CD8-positive, alpha-beta memory T cell (primary cell): ENCODE measurements at places on chromosomes 11 and 22. TPM values are rescaled to one million over a fixed set of nuclear protein-coding genes. Genes with fewer than 3 reads are reported as not detected.

DNA sequence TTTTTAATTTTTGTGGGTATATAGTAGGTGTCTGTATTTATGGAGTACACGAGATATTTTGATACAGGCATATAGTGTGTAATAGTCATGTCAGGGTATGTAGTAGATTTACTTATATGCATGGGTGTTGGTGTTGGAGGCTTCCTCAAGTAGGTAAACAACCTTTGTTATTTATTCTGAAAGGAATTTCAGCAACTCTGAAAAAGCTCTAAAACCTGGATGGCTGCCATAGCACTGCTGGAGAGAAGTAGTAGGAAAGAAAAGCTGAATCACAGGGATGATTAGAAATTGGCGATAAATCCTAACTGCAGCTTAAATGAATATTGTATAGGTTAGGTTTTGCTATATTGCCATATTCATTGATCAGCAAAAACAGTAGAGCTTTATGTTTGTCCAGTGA lies 44.4 kb upstream of the ST14 start:
- DNase-seq: no peak

CD3E gene
- total RNA-seq: 541 TPM

GRCh38 chr11:103636232-103636631 lies 400.2 kb upstream of the DDI1 start:
- no peak for DNase-seq

DNA sequence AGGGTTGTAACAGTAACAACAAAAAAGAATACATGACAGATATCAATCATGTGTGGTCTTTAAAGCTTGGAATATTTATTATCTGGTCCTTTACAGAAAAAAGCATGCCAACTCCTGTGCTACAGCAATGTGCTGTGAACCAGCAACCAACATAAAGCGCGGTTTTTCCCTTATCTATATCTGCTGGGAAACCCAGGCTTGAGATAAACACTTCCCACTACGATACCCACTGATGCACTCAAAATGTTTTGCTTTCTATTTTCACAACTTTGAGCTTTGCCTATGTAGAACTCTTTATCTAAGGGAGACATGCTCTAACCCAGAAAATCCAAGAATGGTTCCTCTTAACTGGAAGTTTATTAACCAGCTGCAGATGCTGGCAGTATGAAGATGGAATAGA lies 19.0 kb downstream of the ZBED5 start:
- no peak for DNase-seq

CHADL gene
- total RNA-seq: 0.16 TPM

GRCh38 chr11:79309407-79309806 lies 131.4 kb downstream of the TENM4 start:
- no peak for DNase-seq

ARHGEF17 gene
- not detected for total RNA-seq

- no peak for DNase-seq
Measured at GRCh38 chr11:45551191-45551713, 114.2 kb downstream of the CHST1 start.

IGLL5 gene
- not detected for total RNA-seq

GRCh38 chr11:107898270-107898669 lies 30.0 kb upstream of the RAB39A start:
- DNase-seq: no peak

VSTM5 gene
- not detected for total RNA-seq

OR52I1 gene
- not detected for total RNA-seq

DNA sequence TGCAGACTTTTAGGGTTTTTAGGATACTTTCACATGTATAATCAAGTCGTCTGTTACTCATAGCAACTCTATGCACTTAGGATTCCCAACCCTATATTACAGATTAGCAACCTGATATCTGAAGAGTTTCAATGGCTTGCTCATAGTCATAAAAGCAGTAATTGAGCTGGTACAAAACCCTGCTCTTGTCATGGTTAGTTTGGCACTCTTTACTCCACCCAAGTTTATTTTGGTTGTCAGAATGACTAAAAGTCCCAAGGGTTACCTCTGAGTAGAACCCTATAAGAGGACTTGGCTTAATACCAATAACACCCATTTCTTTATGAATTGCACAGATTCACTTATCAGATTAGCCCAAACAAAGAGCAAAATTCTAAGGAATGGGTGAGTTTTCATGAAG lies 550.6 kb downstream of the SOX6 start:
- DNase-seq: no peak

DNA sequence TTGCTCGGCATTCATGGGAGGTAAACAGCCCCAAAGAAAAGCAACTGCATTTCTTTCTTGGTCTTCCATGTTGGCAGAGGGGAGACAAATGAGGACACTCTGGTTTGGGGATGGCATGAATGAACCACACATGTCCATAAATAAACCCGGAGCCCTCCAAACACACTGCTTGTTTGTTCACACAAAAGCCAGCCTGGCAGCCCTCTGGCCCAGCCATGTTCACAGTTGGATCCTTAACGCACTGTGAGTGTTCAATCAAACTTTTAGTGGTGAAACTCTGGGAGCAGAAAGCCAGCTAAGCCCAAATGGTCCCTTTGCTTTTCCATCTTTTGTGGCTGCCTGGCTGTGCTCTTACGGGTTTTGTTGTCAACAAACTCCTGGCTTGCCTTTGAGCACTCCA lies 336.8 kb downstream of the CADM1 start:
- no peak for DNase-seq

DEPDC7 gene
- total RNA-seq: 1.8 TPM

DNA sequence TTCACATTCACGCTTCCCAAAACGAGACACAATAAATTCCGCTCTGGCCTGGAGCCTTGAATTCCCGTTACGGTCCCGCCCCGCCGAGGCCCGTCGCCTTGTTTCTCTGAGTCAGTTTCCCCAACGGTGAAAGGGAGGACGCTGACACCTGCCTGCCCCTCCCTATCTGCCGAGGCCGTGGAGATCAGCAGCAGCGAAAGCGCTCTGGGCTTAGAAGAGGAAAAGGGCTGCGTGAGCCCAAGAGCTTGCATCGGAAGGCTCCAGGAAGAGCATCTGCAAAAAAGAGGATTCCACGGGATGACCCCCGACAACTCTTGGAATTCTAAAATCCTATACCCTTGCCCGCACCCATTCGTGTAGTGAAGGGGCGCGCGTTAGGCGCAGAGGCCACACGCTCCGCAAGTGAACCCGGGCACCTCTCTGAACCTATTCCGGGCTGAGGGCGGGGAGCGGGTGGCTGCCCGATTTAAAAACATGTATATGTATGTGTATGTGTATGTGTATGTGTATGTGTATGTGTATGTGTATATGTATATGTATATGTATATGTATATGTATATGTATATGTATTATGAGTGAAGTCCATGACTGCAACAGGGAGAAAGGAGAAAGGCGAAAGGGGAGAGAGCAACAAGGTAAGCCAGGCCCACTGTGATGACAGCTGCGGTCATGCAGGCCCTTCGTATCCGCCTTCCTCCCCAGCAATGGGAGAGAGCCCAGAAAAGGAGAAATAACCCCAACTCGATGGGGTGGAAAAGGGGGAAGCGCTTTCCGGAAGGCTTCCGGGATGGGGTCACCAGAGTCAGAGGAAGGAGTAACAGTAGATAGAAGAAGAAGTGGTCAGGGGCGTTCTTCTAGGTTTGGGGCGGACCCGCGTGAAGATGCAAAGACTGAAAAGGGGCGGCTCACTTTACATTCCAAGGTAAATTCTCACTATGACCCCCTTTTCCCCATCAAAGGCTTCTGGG lies 948 bp upstream of the MRTFA start:
- no peak for DNase-seq

GRCh38 chr11:19633276-19633675 lies 79.4 kb upstream of the NAV2 start:
- DNase-seq: no peak

DNA sequence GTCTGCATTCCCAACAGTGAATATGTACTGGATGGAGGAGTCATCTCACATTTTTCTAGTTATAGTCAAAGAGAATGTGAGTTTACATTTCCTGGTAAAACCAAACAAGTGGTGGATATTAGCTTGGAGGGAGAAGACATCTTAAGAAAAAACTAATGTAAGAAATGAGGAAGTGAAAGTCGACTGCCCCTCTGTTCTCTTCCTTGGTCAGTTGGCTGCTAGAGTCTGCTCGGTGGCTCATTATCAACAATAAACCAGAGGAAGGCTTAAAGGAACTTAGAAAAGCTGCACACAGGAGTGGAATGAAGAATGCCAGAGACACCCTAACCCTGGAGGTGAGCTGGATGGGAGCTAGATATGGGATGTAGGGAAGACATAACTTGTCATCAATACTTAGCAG lies 5.8 kb downstream of the SLC22A9 start:
- DNase-seq: no peak

DNA sequence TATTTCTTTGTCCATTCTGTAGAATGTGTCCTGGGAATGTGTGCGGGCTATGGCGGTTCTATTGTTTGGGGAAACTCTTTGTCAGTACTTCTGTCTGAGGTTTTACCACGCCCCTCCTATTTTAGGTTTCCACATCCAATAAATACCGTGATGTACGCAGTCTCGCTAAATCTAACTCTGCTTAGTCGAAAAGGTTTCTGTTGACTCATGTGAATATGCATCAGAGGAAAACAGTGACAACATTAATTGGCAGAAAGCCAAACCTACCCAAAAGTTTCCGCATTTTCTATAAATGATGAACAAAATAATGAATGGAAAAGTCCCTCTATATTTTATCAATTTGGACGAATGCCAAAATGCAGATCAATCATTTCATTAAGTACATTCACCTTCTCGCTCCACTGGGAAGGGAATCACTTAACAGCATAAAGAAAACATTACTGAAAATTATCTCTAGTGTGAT lies 143.4 kb downstream of the MAML2 start:
- DNase-seq: peak; percentile 63

GRCh38 chr11:109708184-109708583 lies 286.2 kb downstream of the C11orf87 start:
- no peak for DNase-seq

DNA sequence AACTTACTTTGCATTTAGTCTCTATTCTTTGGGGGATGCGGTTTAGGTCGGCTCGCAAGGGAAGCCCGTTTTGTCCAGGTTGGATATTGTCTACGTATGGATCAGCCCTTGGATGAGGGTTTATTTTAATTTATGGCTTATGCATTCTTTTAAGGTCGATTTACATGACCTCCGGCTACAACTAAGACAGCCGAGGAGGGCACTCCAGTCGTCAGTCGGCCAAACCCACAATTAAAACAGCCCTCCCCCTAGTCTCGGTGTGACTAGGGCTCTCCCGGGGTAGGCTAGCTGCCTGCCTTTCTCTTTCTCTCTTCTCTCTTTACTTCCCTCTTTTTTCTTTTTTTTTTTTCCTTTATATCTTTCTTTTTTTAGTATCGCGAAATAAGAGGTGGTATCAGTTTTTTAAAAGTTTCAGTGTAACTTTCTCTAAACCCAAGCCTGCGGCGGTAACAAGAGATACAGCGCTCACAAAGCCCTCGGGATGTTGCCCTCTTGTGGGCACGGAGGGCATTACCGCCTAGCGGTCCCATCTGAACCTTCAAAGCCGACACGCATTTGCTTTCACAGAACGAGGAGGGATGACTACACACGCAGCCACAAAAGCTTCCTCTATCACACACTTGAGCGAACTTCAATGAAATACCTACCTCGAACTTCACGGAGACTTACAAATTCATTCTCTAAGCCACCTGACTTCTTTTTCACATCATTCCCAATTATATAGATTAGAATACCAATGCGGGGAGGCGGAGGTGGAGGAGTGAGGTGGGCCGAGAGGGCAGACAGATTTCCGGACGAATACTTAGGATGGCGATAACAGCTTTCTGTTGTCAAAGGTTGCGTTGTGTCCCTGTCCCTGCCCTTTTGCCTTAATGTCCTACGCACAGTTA lies 132.3 kb upstream of the C11orf58 start:
- peak; percentile 47 for DNase-seq

DNA sequence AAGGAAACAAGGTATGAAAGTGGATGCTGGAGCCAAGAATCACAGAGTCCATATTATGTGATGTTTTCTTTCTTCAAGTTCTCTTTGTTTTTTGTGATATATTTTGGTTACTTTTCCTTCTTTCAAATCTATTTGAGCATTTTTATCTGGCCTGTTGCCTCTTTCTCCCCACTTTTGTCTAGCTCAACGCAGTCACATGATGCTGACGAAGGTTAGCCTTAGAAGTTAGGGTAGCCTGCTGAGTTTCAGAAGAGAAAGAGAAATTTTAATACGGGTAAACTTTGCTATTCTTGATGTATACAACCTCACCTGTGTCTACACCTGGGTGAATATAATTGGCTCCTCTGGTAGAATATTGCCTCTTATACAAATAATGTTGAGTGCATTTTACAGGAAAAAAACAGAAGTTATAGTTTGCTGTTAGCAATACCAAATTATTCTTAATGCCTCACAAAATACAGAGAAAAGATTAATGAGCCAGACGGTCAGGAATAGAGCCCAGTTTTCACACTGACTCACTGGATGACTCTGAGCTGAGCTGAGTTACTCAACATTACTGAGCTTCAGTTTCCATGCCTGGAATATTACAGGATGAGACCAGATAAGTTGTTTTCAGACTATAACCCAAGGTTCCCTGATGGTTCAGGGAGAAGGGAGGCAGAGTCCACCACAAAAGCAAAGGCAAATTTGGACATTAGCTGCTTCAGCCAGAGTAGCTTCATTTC lies 161.6 kb upstream of the BDNF start:
- DNase-seq: no peak

DNA sequence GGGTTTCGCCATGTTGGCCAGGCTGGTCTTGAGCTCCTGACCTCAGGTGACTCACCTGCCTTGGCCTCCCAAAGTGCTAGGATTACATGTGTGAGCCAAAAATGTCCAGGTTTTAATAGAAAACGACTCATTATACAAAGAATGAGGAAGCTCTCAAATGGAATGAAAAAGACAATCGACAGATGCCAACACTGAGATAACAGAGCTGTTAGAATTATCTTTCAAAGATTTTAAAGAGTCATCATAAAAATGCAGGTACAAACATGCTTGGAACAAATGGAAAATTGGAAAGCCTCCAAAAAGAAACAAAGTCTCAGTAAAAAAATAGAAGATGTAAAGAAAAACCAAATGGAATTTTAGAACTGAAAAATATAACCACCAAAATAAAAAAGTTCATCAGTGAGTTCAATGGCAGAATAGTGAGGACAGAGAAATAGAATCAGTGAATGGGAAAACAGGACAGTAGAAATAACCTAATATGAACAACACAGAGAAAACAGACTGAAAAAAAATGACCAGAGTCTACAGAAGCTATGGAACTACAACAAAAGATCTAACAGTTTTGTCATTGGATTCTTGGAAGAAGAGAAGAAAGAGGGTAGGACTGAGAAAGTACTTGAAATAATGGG lies 10.9 kb downstream of the GAB2 start:
- no peak for DNase-seq

GRCh38 chr22:29199702-29200400 lies 5.8 kb upstream of the EMID1 start:
- no peak for DNase-seq

GRCh38 chr11:96134602-96135001 lies 208.4 kb downstream of the MAML2 start:
- peak; percentile 23 for DNase-seq

CCDC179 gene
- not detected for total RNA-seq

DNA sequence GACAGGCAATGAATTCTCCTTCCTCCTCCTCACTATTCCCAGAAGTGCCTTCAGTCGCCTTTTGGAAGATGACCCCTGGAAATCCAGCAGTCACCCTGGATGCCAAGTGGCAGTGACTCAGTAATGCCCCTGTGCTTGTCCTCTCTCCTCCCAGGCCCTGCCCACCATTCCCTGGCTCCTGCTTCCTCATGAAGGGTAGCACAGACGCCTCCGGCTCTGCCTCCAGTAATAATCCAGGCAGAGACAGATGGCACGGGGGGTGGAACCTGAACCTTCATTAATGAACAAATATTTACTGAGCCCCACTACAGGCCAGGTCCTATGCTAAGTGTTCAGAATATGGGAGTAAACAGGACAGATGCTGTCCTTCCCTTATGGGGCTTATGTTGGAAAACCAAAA lies 23.2 kb downstream of the SYT13 start:
- no peak for DNase-seq

MAJIN gene
- total RNA-seq: not detected

GRCh38 chr11:282630-283360 lies 4.6 kb downstream of the NLRP6 start:
- DNase-seq: no peak
